ENCODE measurements at places on chromosomes 5 and 9.

GRCh38 chr5:89255845-89256463, 373.0 kb upstream of the MEF2C start:
- DNase-seq = peak; percentile 35

DNA sequence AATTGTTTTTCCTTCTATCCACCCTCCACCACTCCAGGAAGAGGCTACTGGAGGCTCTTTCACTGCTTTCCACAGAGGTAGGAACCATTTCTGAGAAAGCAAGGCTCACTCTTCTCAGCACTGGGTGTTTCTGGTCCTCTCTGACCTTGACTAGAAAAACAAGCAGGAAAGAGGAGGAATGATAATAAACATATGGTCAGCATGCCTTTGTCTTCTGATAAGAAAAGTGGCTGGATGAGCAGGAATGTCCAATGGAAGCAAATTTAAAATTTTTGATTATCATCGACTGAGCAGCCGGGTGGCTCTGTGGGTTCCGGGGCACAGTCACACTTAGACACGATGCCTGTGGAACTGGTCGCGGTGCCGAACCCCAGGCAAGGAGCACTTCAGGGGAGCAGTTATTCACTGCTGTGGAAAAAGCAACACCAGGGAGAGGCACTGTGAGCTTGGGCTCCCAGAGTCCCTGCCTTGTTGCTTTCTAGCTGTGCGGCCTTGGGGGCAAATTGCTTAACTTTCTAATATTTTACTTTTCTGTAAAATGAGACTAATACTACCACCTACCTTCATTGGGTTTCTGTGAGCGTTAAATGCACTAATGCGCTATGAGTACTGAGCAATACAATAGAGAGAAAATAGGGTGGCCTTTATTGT, 157.0 kb upstream of the LHFPL2 start:
- DNase-seq = no peak

GRCh38 chr9:19624519-19624918, 164.3 kb downstream of the SLC24A2 start:
- no peak for DNase-seq

DNA sequence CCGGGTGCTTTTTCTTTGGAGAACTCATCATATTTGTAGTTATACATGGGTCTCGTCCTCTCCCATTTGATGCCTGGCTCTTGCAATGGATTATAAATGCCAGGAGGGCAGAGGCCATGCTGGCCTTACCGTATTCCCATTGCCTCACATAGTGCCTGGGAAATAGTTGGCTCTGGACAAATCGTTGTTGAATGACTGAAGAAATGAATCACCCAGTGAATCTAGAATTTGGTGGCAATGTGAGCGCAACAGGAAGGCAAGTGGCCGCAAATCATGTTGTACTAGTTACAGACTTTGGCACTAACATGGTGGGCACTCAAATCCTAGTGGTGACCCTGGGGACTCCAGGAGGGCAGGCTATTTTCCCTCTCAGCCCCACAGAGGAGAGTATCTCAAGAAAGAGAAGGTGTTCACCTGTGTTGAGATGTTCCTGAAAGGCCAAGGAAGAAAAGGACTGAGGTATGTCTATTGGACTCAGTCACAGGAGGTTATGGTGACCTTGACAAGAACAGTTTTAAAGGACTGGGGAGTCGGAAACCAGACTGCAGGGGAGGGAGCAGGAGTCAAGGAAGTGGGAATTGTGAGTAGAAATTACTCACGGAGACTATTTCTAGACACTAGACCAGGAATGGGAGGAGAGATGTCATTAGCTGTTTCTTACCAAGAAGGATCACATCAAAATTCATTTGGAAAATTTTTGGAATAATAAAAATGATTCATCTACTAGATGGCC, 61.7 kb upstream of the COL15A1 start:
- DNase-seq = peak; percentile 37

GRCh38 chr5:75113354-75114113, 61.2 kb upstream of the GCNT4 start:
- DNase-seq = no peak

GRCh38 chr5:6568889-6569288, 64.0 kb downstream of the NSUN2 start:
- no peak for DNase-seq

- no peak for DNase-seq
These were observed 22.2 kb upstream of the PAX5 start for GRCh38 chr9:37056046-37056920.

DNA sequence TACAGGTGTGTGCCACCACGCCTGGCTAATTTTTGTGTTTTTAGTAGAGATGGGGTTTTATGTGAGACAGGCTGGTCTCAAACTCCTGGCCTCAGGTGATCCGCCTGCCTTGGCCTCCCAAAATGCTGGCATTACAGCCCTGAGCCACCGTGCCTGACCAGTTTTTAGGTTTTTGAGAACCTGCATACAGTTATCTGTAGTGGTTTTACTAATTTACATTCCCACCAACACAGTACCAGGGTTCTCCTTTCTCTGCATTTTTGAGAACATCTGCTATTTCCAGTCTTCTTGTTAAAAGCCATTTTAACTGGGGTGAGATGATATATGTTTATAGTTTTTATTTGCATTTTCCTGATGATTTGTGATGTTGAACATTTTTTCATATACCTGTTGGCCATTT, 12.8 kb downstream of the DMXL1 start:
- no peak for DNase-seq

DNA sequence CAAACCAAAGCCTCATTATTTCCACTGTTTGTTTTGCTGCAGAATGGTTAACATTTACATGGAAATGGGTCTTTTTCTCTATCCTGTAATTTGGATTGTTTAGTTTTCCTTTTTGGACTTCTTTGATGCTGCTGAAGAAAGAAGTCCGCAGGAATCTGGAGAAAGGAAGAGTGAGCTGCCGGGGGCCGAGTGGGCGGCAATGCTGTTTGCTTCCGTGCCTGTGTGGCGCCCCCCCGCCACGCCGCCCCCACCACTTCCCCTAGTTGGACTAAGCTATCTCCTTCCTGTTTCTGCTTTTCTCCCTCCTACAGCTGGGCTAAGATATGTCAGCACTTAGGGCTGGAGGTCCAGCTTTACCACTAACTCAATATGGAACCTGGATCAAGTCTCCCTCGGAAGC, 39.7 kb downstream of the ACTL7B start:
- no peak for DNase-seq

DNA sequence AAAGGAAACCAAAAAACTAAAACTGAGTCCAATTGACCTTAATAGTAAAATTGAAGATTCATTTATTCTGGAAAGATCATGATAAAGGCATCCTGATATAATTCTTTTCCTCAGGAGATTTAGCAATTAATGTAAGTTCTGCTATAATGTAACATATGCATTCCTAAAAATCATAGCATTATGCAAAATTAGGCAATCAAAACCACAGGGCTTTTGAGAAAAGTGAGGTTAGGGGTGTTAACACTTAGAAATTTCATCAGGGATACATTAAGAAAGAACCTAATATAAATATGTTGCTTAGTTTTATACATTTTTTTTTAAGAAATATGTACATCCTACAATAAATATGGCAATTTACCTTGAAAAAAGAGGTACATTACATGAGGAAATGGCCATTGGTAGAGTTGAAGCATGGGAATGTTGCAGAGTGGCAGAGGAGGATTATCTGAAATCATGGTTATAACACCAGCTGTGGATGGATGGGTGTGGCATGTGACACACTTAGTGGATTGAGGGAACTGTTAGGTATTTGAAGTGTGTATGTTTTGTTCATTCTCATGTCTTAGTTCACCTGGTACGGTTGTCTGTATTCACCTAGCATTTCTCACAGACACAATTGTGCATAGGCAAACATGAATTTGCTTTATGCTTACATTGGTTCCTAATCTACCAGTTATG, 51.1 kb downstream of the CCNH start:
- DNase-seq = no peak

DNA sequence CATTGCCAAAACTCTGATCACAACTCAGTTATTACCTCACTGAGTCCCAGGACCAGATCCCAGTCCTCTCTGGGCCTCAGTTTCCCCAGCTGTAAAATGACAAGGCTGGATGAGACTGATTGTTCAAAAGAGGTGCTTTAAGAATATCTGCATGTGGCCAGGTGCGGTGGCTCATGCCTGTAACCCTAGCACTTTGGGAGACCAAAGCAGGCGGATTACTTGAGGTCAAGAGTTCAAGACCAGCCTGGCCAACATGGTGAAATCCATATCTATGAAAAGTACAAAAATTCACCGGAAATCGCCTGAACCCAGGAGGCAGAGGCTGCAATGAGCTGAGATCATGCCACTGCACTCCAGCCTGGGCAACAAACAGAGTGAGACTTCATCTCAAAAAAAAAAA, 8.3 kb downstream of the ATOX1 start:
- DNase-seq = no peak

GRCh38 chr9:126490214-126490631, 123.5 kb upstream of the LMX1B start:
- DNase-seq = no peak

GRCh38 chr5:175539936-175540335, 61.6 kb downstream of the SFXN1 start:
- no peak for DNase-seq

DNA sequence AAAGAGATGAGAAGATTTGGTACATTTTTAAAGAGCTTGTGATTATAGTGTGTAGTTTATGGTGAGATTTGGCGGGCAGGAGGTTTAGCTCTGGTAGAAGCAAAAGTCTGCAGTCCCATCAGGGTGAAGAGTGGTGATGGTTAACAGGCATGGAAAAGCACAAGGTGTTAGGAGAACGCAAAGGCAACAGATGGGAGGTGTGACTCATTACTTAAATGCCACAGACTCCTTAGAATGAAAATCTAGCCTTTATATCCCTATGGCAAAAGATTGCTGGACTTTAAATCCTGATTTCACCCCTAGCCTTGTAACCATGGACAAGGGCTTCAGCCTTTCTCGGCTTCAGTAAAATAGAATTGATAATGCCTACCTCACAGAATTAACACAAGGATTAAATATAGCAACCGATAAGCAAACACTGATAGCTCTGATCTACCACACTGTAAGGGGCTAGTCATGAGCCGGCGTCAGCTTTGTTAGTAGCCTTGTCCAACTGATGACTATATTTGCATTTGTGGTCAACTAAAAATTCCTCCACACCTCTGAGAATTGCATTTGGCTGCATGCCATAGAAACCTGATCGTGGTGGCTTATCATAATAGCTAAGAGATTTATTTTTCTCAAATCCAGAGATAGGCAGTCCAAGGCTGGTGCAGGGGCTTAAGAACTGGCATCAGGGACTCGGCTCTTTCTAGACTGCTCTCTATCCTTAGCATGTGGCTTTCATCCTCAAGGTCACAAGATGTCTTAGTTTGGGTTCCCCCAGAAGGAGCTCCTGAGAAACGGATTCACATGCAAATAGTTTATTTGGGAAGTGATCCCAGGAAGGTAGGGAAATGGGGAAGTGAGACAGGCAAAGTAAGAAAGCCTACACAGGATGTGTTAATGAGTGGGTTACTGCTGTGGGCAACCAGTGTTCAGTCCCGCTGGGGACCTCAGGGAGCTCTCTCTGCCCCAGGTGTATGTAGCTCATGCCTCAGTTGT, 19.6 kb downstream of the MFAP3 start:
- DNase-seq = no peak

DNA sequence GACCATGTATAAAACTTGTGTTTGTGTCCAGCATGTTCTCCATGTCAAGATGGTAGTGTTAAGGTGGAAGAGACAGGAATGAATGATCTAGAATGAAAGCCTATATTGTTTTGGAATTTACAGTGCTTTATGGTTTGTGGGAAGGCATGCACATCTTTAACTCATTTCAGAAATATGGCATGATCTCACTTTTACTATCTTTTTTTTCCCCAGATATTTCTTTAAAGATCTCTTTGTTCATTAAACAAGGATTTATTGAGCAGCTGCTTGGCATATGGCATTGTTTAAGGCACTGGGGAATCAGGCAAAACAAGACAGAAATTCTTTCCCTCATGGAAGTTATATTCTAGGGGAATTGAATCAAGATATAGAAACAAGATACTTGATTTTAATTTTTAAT, 51.7 kb downstream of the SLC12A2 start:
- no peak for DNase-seq

- DNase-seq = no peak
These were observed at the start of gene ITGA2 for GRCh38 chr5:52989025-52989780. Gene ITGA2 (plus strand): TSS chr5:52989352. CDS start chr5:52989469, 117 bp downstream.

GRCh38 chr5:10964806-10965205, 203.8 kb upstream of the DAP start:
- no peak for DNase-seq

GRCh38 chr9:69975681-69976080, 68.0 kb upstream of the MAMDC2 start:
- DNase-seq = peak; percentile 46

- no peak for DNase-seq
These were observed 408.7 kb upstream of the PIK3R1 start for GRCh38 chr5:67806654-67807438.

DNA sequence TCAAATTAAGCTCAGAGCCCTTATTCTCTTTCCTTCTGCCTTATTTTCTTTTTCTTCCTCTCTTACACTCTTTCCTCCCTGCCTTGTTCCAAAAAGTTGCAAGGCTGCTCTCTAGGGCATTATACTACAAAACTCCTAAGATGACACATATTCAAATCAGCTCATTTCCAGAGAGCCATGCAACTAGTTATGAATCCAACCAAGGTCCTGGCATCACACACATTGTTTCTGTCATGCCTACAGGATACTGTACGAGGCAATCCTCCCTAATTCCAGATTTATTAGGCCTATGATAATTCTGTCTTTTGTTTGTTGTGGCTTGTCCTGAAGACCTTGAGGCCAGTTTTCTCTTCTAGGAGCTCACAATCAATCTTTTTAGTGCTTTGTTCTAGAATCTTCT, 87.0 kb upstream of the TBCA start:
- no peak for DNase-seq

- DNase-seq = no peak
These were observed 20.2 kb downstream of the ARSB start for GRCh38 chr5:78964889-78965288.

DNA sequence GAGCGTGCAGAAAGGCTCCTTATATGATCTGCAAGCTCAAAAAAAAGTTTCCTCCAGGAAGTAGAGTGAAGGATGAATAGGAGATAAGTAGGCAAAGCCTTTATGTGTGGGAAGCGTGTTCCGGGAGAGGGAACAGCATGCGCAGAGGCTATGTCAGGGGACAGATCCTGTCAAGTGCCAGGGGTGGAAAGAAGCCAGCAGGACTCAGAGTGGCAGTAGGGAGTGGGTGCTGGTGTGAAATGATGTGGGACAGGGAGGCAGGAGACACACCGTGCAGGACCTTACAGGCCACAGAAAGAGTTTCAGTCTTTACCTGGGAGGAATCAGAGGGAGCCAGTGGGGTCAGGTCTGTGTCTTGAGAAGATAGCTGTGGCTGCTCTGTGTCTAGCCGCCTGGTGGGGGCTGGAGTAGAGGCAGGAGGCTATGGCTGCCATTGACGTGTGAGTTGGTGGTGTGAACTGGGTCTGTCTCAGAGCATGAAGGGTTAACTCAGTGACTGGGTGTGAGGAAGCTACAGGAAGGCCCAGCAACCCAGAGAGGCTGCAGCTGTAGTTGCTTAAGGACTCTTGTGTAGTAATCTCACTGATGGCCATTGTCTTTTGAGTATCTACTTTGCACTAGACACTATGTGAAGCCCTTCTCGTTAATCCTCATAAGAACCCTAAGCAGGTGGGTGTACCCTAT, 71.3 kb downstream of the PPARGC1B start:
- no peak for DNase-seq

GRCh38 chr9:111412280-111412679, 71.9 kb downstream of the ECPAS start:
- DNase-seq = no peak

GRCh38 chr5:155700333-155700732, 626.6 kb upstream of the SGCD start:
- no peak for DNase-seq
